Activated CD8-positive, alpha-beta memory T cell treated with anti-CD3 and anti-CD28 coated beads for 1 hour (primary cell): ENCODE measurements at places on chromosomes 16 and 17.

DNA sequence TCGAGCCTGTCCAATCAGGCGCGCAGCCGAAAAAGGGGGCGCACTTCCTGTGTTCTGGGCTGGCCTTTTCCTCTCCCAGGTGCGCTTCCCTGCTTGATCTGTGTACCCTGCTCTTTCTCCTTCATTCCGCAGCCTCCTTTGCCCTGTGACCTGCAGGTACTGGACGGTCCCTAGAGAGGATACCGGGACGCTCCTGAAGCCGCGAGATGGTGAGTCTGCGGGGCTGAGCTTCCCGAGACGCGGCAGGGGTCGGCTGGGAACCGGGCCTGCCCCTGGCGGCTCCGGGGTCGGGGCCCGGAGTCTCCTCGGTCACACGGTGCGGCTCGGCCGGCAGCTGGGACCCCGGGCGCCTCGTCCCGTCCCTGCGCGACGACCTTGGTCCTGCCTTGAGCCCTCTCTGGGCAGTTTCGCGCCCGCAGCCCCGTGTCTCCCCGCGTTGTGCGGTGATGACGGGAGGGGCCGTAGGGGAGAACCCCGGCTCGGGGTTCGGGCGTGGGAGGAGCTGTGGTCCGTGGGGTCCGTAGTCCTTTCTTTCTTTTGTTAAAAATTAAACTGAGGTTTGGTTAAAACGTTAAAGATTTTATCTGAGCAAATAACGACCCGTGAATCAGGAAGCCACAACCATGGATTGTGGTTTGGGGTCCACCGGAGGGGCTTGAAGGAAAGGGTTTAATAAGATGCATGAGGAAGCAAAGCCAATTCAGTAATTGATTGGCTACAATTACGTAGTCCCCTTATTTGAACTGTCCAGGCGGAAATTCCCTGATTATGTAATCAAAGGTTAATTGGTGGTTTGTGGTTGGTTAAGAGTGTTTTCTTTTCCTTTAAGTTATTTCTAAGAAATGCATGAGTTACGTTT is 172.8 kb upstream of the ZNF267 start:
- DNase-seq: peak; percentile 80

GRCh38 chr17:17066021-17066420 is 23.8 kb downstream of the MPRIP start:
- DNase-seq: no peak

- DNase-seq: peak; percentile 84
Observed at GRCh38 chr17:63699638-63700527, at the start of gene LIMD2. Gene LIMD2 (minus strand): TSS chr17:63700125. CDS start chr17:63699298, 827 bp downstream.

- no peak for DNase-seq
Observed at GRCh38 chr17:39643271-39643670, 6.3 kb downstream of the STARD3 start.

DNA sequence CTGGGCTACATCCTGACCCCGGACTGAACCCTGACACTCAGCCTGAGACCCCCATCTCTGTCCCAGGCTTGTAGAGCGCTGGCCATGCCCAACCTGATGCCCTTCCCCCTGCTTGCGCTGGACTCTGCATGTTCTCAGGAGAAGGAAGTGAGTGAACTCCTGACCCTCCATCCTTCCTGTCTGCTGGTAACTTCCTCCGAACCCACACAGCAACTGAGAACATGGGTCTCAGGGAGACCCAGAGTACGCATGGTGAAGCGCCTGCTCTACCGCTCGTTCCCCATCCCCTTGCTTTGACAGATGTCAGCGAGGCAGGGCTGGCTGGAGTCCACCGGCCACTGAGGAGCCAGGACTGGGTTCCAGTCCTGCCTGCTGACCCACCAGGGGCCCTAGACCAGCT is 6.1 kb downstream of the CAMKK1 start:
- DNase-seq: no peak

- no peak for DNase-seq
Observed at GRCh38 chr16:81586417-81586816, 141.8 kb downstream of the CMIP start.

- DNase-seq: no peak
Observed at GRCh38 chr16:87337262-87337771, 20.1 kb upstream of the C16orf95 start.

GRCh38 chr17:64653325-64653984 is 8.7 kb downstream of the SMURF2 start:
- no peak for DNase-seq

DNA sequence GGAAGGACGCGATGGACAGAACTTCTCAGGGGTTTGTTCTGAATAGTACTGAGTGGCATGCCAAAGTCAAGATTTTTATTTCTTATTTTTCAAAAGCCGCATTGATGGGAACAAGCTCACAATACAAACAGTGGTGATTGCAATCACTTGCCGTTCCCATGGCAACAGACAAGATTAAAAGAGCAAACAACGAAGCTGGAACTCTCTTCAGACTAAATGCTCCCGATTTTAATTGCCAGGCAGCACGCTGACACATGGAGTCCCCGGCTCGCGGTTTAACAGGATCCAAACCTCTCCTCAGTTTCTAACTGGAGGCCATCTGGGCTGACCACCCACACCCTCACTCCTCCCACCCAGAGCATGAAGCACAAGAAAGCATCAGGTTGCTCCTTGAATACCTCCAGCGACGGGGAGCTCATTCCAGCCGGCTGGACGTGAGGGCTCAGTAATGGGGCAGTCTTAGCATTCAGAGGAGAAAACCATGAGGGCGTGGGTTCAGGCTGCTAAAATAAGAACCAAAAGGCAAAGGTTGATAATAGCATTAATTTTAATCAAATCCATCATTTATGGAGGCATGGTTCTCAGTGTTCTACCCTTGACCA is 41.5 kb downstream of the AIPL1 start:
- DNase-seq: no peak

- DNase-seq: no peak
Observed at GRCh38 chr17:50954641-50955121, 88.5 kb upstream of the TOB1 start.

DNA sequence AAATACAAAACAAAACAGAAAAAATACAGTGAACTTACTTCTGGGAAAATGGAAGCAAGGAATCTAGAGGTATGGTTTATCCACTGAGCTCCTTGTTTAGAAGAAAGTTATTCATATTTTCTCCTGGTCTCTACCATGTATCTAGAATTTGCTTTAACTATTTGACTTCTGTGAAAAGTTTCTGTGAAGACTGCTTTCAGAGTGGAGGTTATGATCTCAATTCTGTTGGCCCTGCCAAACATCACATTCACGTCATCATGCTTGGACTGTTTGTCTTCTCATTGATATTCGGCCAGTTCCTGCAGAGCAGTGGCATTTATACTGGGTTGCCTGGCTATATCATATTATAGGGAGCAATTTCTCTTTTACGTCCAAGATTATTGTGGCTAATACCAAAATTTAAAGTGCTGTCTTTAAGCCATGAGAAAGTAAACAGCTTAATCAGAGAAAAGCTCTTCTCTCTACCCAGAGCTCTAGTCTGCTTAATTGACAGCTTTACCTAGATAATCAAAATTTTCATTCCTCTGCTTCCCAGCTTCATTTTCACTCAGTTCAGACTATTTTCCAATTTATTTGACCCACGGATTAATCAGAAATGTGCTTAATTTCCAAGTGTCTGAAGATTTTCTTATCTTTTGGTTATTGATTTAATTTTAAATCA is at the start of gene ABCA8:
Gene ABCA8 (minus strand): TSS at position 212 of the 661 bp plus-strand sequence. CDS start 13,358 bp downstream, outside the sequence.
- no peak for DNase-seq

DNA sequence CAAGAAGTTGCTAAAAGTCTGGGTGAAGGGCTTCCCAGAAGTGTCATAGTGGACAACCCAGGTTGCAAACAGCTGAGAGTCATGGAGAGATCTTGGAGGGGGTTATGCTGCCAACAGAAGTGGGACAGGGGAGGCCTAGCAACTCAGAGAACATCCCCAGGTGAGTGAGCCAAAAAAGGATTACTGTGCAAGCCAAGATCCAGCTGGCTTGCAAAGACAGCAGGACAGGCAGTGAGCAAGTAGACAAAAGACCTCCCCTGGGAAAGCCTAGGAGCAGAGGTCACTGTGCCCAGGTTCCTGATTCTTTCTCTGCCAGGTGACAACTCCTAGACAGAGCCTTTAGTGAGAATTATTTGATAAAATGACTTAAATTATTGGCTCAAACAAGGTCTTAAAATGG is 9.5 kb upstream of the LONP2 start:
- DNase-seq: no peak

- no peak for DNase-seq
Observed at GRCh38 chr17:61997664-61998063, 67.4 kb downstream of the MED13 start.
